ENCODE measurements at places on chromosomes 2 and 18.

GRCh38 chr2:10880586-10881321 is 31.0 kb upstream of the KCNF1 start:
- DNase-seq: no peak
- peaks cover 11% of the 10 kb centered on the region for H3K27me3 ChIP-seq
- H3K4me3 ChIP-seq: no peak overlapping the region
- no peak overlapping the region for H3K27ac ChIP-seq

DNA sequence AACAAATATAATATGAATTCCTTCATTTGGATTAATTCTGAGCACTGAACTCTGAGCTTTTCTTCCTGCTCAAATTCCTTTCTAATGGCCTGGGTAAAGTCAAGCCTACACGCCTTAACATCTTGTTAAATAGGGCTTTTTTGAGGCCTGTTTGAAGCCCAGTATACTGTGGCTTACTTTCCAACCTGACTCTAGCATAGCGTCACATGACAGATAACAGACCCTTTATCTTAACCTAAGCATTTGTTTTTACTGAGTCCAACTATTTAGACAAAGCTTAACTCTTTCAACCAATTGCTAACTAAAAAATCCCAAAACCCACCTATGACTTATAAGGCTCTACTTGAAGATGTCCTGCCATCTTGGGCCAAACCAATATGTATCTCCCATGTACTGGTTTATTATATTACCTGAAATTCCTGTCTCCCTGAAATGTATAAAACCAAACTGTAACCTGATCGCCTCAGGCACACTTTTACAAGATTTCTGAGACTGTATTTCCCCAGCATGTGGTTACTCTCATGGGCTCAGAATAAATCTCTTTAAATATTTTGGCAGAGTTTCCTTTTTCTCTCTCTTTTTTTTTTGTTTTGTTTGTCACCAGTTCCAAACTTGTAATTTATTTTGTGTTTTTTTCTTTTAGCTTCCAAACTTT is 271.1 kb upstream of the VWC2L start:
- H3K4me3 ChIP-seq: no peak overlapping the region
- no peaks in the 10 kb centered on the region for H3K36me3 ChIP-seq
- no peak for DNase-seq
- no peaks in the 10 kb centered on the region for H3K27me3 ChIP-seq
- H3K27ac ChIP-seq: no peak overlapping the region

GRCh38 chr2:170362313-170362870 is 184.4 kb downstream of the MYO3B start:
- H3K27ac ChIP-seq: no peak overlapping the region
- H3K36me3 ChIP-seq: no peaks in the 10 kb centered on the region

- no peak for DNase-seq
- no peaks in the 10 kb centered on the region for H3K27me3 ChIP-seq
- peaks cover 48% of the 10 kb centered on the region for H3K4me1 ChIP-seq
- H3K27ac ChIP-seq: peak overlapping the region; percentile 89
- H3K36me3 ChIP-seq: peaks cover 3% of the 10 kb centered on the region
Observed at GRCh38 chr2:118095610-118096009, 7.3 kb downstream of the INSIG2 start.

DNA sequence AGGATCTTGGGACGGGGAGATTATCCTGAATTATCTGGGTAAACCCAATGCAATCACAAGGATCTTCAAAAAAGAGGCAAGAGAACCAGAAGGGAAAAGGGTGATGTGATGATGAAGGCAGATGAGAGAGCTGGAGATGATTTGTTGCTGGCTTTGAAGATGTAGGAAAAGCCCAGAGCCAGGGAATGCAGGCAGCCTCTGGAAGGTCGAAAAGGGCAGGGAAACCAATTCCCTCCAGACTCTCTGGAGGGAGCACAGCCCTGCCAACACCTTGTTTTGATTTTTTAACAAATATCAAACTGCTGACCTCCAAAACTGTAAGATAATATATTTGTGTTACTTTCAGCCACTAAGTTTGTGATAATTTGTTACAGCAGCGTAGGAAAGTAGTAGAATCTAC is 48.9 kb upstream of the IL1R2 start:
- H3K4me1 ChIP-seq: no peaks in the 10 kb centered on the region
- DNase-seq: no peak
- peaks cover 5% of the 10 kb centered on the region for H3K27me3 ChIP-seq
- H3K4me3 ChIP-seq: no peak overlapping the region
- no peak overlapping the region for H3K27ac ChIP-seq
- H3K36me3 ChIP-seq: peaks cover 2% of the 10 kb centered on the region

DNA sequence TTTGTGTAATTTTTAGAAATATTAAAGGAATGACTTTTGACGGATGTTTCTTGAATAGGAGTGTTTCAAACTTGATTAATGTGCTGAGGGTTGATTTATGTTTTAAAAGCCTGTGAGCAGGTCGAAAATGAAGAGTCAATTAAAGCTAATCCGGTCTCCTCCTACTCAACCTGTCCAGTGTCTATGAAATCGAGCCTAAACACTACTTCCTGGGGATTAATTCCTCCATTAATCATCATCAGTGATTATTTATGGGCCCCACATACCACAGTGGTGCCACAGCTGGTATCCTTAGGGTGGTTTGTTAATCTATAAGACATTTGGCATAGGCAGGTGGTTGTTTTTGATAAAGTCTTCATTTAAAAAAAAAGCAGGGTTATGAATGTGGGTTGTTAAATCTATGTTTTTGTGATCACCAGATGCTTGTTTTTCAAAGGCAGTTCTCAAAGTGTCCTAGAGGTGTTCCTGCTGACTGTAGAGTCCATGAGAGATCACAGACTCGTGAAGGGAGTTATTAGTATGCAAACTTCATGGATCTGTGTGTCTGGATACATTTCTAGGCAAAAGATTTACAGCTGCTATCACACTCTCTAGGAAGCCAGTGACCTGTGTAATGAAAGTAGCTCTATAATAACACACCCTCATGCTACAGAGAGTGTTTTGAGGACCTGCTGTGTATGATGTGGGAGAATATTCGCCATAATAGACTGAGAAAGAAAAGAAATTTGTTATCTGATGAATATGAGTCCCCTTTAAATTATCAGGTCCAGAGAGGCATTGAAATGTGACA is 308.6 kb downstream of the AKAIN1 start:
- no peak overlapping the region for H3K27ac ChIP-seq
- H3K36me3 ChIP-seq: no peaks in the 10 kb centered on the region
- H3K4me3 ChIP-seq: no peak overlapping the region
- no peaks in the 10 kb centered on the region for H3K4me1 ChIP-seq

- peaks cover 72% of the 10 kb centered on the region for H3K27me3 ChIP-seq
- peaks cover 10% of the 10 kb centered on the region for H3K4me1 ChIP-seq
- H3K27ac ChIP-seq: no peak overlapping the region
- peak overlapping the region; percentile 91 for H3K4me3 ChIP-seq
Observed at GRCh38 chr2:109130723-109130995, 1.7 kb downstream of the SH3RF3 start.

DNA sequence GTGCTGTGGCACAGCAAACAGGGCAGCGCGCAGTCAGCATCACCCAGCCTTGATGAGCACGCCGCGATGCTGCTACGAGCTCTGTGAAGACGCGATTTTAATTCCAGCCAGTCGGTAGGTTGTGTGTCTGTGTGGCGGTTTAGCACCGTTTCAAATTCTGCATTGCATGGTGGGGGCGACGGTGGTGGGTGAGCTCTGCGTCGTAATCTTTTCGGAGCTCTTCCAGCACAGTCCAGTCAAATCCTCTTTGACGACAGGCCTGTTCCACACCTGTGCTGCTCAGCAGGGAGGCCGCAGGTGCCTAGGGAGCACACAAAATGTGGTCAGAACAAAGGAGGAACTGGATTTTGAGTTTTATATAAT is 8.6 kb downstream of the ALLC start:
- H3K27me3 ChIP-seq: peaks cover 19% of the 10 kb centered on the region
- peaks cover 3% of the 10 kb centered on the region for H3K4me1 ChIP-seq
- DNase-seq: no peak
- no peak overlapping the region for H3K27ac ChIP-seq
- H3K36me3 ChIP-seq: peaks cover 3% of the 10 kb centered on the region
- no peak overlapping the region for H3K4me3 ChIP-seq

All from T-helper 17 cell (primary cell).